ENCODE measurements at places on chromosomes 7 and 10. TPM values are rescaled to one million over a fixed set of nuclear protein-coding genes. Genes with fewer than 3 reads are reported as not detected.

ADAMTS14 gene
- not detected for total RNA-seq

UFSP1 gene
- total RNA-seq = 3.0 TPM

ANKRD30A gene
- total RNA-seq = not detected

GRCh38 chr10:6607778-6608177 is 27.7 kb upstream of the PRKCQ start:
- H3K27ac ChIP-seq = no peak overlapping the region
- peaks cover 53% of the 10 kb centered on the region for H3K4me1 ChIP-seq
- DNase-seq = no peak
- no peaks in the 10 kb centered on the region for H3K27me3 ChIP-seq
- peaks cover 40% of the 10 kb centered on the region for H3K36me3 ChIP-seq

GRCh38 chr7:107528461-107528860 is 35.3 kb downstream of the COG5 start:
- H3K4me1 ChIP-seq = peaks cover 5% of the 10 kb centered on the region
- no peak overlapping the region for H3K4me3 ChIP-seq
- no peak for DNase-seq
- no peak overlapping the region for H3K27ac ChIP-seq
- no peaks in the 10 kb centered on the region for H3K27me3 ChIP-seq

DNA sequence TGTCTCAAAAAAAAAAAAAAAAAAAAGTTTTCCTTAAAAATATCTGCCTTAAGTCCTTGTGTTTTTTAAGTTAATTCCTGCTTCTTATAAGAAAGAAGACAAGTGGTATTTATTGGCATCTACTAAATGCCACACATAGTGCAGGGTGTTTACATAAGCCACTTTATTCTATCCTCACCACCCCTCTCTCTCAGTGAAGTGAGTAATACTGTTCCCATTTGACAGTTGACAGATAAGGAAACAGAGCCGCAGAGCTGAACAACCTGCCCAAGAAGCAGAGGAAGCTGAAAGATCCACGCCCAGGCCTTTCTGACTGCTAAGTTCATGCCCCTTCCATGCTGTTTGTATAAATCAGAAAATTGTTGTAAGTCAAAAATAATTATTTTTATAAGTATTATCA is 54.1 kb downstream of the ABLIM1 start:
- H3K4me3 ChIP-seq = no peak overlapping the region
- H3K36me3 ChIP-seq = no peaks in the 10 kb centered on the region
- peaks cover 2% of the 10 kb centered on the region for H3K4me1 ChIP-seq
- H3K27ac ChIP-seq = no peak overlapping the region
- H3K27me3 ChIP-seq = no peaks in the 10 kb centered on the region
- no peak for DNase-seq

GRCh38 chr7:65924193-65924592 is 51.3 kb downstream of the VKORC1L1 start:
- H3K4me1 ChIP-seq = no peaks in the 10 kb centered on the region
- peaks cover 8% of the 10 kb centered on the region for H3K36me3 ChIP-seq
- H3K27me3 ChIP-seq = no peaks in the 10 kb centered on the region
- H3K27ac ChIP-seq = no peak overlapping the region
- no peak for DNase-seq
- H3K4me3 ChIP-seq = no peak overlapping the region

DNA sequence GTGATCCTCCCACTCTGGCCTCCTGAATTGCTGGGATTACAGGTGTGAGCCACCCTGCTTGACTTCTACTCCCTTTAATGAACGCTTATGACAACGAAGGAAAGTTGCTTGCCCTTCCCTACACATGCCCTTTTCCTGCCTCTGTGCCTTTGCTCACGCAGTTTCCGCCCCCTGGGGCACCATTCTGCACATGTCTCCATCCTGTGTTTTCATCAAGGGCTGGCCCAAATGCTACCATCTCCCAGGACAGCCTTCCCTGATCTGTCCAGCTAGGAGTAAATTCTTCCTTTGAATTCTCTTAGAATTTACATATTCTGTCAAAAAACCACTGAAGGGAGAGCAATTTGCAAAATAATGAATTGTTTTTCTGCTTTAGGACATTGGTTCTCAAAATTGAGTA is 50.0 kb upstream of the KMT2C start:
- no peak for DNase-seq
- H3K27ac ChIP-seq = no peak overlapping the region
